Right lung (tissue), 10 donors: ENCODE measurements at places on chromosomes 3 and 15.

- peak; percentile 61 for DNase-seq
These were observed 25.5 kb upstream of the SNRPA1 start for GRCh38 chr15:101320501-101321052.

- peak; percentile 58 for DNase-seq
These were observed 1.5 kb upstream of the SKIL start for GRCh38 chr3:170355738-170356595.

GRCh38 chr3:197224034-197224444 is 74.4 kb downstream of the DLG1 start:
- DNase-seq, result peak; percentile 29

- no peak for DNase-seq
These were observed 12.8 kb upstream of the SH3BP5 start for GRCh38 chr3:15345066-15345607.

DNA sequence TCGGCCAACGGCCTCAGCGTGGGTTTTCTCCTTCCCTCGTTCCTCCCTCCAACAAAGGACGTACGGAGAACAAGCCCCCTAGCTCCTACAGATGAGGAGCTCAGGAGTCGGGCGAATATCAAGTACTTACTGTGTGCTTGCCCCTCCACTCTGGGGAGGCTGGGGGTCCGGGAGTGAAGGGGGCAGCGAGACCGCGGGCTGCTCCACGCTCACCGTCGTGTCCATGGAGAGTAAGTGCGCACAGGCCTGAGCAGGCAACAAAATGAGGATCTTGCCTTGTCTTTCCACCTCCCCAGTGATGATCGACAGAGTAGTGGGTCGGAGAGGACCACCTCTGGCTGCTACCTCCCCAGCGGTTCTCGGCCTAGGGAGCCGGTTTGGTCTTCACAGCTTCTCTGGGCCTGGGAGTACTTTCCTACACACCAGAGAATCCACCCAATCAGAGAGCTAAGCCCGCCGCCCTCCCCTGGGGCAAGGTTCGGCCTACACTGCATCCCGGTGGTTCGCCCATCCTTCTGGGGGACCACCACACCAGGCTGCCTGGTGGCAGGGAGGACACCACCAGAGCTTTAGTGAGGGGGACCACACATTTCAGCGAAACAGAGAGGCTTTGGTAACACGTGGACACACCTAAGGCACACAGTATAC is 603 bp upstream of the TRANK1 start:
- DNase-seq, result no peak

- DNase-seq, result no peak
These were observed 43.1 kb upstream of the LIMD1 start for GRCh38 chr3:45551214-45552010.
